ENCODE measurements at places on chromosomes 6 and 20.

- DNase-seq, result no peak
These were observed 70.3 kb upstream of the PAK5 start for GRCh38 chr20:9909167-9909566.

- no peak for DNase-seq
These were observed 138.0 kb downstream of the THBS2 start for GRCh38 chr6:169115632-169116031.

- peak; percentile 18 for DNase-seq
These were observed 199.1 kb downstream of the ERMARD start for GRCh38 chr6:169950558-169950957.

GRCh38 chr6:38901802-38902522 lies 146.6 kb upstream of the GLP1R start:
- no peak for DNase-seq

GRCh38 chr6:112031960-112032359 lies 21.9 kb upstream of the CCN6 start:
- no peak for DNase-seq

DNA sequence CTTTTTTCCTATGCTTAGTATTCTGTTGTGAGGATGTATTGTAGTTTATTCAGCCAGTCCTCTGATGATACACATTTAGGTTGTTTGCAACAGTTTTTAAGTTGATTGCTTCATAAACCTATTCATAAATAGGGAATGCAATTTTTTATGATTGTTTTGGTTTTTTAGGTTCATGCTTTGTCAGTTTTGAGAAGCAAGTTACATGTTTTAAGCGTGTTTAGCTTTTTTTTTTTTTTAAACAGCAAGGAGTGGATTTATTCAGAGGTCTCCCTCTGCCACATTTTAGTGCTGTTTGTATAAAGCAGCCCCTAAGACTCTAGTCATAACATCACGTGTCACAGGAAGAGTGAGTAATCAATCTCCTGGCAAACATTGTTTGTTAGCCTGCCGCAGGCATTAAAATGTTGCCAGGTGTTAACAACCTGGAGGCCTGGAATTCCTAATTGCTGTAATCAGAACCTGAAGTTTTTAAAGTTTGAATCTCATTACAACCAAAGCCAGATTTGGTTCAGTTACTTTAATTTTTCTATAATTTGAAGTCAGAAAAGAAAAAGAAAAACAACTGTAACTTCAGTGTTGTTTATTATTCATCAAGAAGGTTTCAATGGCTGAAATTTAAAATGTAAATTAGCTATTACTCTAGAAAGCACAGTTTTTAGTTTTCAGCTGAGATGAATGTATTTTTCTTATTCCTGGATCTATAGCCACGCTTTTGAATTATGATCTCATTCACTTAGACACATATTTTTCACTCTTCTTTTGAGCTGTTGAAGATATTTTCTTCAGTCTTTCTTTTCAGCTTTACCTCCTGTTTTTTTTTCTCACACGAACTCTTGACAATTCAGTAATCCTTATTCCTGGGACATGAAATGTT lies 59.2 kb downstream of the KCNS1 start:
- DNase-seq, result no peak

DNA sequence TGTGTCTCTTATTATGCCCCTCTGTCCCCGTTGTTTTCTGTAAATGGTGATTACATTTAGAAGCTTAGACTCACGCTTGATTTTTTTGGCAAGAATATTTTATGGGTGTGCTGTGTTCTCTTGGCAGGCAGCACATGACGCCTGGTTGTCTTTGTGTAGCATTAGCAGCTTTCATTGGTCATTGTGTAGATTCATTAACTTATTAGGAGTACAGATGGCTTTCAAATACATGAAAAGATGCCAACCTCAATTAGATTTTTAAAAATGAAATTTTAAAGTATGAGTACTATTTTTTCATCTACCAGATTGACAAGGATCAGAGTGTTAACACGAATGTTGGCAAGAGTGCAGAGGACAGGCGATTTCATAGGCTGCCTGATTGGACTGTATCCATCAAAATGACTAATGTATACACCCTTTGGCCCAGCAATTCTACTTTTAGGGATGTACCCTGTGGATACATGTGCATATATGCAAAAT lies 15.2 kb downstream of the COX4I2 start:
- DNase-seq, result no peak

GRCh38 chr6:95785785-95786184 lies 208.4 kb downstream of the MANEA start:
- no peak for DNase-seq

- no peak for DNase-seq
These were observed 114.2 kb downstream of the SOX4 start for GRCh38 chr6:21707524-21708319.

DNA sequence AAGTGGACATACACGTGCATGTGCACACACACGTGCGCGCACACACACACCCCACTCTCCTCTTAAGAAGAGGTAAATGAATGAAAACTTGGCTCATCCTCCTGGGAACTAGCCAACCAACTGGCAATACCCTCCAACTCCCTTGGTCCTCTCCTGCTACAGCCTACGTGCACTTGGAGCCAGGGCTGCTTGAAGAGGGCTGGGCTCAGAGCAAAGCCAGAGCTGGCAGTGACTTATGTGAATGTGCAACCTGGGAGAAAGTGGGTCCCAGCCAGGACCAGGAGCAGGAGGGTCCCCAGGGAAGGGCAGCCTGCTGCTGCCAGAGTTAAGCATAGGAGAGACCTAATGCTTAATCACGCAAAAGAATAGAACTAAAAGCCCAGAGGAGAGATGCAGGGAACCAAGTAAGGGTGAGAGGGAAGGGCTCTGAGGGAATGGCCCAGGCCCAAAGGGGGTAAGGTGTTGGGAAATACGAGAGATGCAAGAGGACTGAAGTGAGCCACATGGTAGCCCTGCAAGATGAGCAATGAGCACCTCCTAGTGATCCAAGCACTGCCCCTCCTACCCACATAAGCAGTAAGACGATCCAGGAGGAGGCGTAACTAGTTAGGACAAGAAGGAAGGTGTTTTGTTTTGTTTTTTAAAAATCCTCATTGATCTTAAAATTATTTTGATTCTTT lies 24.7 kb downstream of the TRAF3IP2 start:
- no peak for DNase-seq

DNA sequence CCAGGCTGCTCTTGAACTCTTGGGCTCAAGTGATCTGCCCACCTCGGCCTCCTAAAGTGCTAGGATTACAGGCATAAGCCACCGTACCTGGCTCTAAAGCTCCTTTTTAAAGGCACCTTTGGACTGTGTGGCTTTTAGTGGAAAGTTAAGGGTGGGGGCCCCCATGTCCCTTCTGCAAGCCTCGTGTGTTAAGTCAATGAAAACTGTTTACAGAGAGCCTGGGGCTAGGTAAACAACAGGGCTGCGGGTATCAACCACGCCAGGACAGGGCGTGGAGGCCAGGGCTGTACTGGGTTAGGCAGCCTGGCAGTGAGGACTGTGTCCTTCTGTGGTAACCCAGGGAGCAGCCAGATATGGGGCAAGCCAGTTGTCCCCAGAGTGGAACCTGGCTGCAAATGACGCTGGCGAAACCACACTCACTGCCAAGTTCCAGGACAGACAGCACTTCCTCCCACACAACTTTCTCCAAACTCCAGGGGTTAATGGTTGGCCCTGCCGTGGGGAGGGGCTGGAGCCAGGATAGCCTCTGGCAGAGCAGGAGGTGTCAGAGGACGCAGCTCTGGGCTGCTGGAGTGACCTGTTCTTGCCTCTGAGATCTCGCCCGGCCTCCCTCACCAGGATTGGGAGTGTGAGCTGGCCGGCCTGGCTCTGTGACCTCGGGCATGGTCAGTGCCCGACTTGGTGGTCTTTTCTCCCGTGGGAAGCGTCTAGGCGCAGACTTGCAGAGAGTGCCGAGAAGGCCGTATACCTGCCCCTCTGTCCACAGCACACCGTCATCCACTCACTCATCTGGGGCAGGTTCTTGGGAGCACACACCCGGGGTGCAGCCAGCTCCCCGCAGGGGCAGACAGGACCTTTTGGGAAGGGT lies 3.2 kb downstream of the SLC17A9 start:
- DNase-seq, result no peak

GRCh38 chr20:14957402-14957801 lies 620.0 kb upstream of the FLRT3 start:
- DNase-seq, result no peak

GRCh38 chr6:163438940-163439335 lies 24.4 kb downstream of the QKI start:
- peak; percentile 28 for DNase-seq

Data from stimulated activated CD4-positive, alpha-beta T cell treated with anti-CD3 and anti-CD28 coated beads, Interleukin-2, amount 100 ng/mL, for 24 hours (primary cell).